CD4-positive, CD25-positive, alpha-beta regulatory T cell (primary cell): ENCODE measurements at places on chromosomes 2 and 18. TPM values are rescaled to one million over a fixed set of nuclear protein-coding genes. Genes with fewer than 3 reads are reported as not detected.

The CD8A gene
- total RNA-seq: not detected

- no peak for DNase-seq
Measured at GRCh38 chr18:67367540-67367939, 149.0 kb downstream of the DSEL start.

DNA sequence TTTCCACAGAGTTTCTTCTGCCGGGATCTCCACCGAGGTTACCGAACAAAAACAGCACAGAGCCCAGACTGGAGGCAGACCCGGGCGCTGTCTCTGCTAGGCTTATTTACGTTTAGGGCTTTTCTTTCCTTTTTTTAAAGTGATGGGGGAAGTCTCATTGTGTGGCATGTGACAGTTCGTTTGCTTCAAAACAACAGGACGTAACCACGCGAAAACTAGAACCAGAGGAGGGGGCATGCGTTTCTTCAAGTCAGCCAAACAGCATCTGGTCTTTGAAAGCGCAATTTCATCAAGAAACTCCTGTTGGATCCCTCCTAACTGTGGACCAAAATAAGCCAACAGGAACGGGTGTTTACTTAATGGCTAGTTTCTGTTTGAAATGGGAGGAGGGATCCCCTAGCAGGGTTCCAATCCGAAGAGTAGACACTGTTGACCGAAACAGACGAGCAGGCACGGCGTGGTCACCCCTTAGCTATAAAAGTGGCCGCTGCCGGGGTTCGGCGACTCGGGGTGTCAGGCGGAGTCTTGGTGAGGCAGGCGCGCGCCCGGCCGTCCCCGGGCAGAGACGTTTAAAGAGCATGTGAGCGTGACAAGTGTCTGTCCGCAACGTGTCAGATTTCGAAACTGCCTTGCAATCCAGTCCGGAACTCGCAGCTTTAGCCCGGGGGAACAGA is 997 bp upstream of the TGIF1 start:
- peak; percentile 89 for DNase-seq

DNA sequence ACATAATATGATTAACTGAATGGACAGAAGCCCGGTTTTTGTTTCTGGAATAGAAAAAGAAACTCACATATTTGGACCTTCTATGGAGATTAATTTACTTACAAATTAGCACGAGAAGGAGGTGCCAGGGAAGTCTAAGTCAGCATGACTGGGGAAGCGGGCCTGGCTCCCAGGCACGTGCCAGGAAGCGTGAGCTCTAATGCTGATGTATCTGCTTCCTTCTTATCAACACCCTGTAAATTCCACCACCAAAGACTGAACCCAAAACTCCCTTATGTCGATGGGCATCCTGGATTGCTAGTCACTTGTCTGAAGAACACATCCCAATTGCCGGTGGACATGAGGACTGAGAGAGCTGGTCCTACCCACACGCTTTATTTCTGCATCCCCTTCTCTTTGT is 134.5 kb downstream of the GALNT14 start:
- DNase-seq: no peak

GRCh38 chr2:30768708-30769480 is 38.4 kb downstream of the CAPN13 start:
- no peak for DNase-seq

The ALKAL2 gene
- not detected for total RNA-seq

GRCh38 chr2:22824618-22825017 is 560.4 kb upstream of the KLHL29 start:
- no peak for DNase-seq

The KATNAL2 gene
- total RNA-seq: not detected

- DNase-seq: no peak
Measured at GRCh38 chr18:79738581-79739439, 58.9 kb upstream of the KCNG2 start.

- DNase-seq: no peak
Measured at GRCh38 chr2:20187331-20187730, 37.6 kb downstream of the SDC1 start.

DNA sequence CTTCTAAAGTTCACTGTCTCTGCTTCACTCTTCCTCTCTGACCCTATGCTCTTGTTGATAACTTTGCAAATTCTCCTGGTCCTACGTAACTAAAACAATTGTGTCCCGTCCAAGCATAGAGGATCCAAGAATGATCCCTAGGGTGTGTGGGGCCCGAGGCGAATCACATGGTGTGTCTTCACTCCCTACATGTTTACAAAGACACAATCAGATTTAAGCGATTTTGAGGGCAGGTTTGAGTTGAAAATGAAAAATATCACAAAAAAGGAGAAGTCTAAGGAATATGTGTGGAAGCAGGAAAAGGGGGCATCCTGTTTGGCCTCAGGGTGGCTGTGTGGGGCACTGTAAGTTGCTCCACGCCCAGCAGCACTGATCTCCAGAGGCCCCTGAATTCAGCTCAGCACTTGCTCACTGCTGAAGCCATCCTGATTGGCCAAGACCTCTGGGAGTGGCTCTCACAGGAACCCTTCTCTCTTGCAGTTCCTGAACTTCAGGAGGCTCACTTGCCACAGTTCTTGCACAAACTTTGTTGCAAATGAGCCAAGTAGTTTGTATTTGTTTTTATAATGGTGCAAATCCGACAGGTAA is 363.6 kb downstream of the ZNF521 start:
- no peak for DNase-seq

GRCh38 chr2:226984750-226985582 is 149.1 kb downstream of the RHBDD1 start:
- peak; percentile 74 for DNase-seq
